Activated T-helper 1 cell treated with anti-CD3 and anti-CD28 coated beads, Interleukin-2, amount 50 U/mL, for 16 hours (primary cell): ENCODE measurements at places on chromosomes 3 and 15.

GRCh38 chr3:122167630-122168029 lies 15.8 kb upstream of the CASR start:
- no peak for DNase-seq

GRCh38 chr3:183131735-183132134 lies 30.8 kb downstream of the LAMP3 start:
- DNase-seq: no peak

DNA sequence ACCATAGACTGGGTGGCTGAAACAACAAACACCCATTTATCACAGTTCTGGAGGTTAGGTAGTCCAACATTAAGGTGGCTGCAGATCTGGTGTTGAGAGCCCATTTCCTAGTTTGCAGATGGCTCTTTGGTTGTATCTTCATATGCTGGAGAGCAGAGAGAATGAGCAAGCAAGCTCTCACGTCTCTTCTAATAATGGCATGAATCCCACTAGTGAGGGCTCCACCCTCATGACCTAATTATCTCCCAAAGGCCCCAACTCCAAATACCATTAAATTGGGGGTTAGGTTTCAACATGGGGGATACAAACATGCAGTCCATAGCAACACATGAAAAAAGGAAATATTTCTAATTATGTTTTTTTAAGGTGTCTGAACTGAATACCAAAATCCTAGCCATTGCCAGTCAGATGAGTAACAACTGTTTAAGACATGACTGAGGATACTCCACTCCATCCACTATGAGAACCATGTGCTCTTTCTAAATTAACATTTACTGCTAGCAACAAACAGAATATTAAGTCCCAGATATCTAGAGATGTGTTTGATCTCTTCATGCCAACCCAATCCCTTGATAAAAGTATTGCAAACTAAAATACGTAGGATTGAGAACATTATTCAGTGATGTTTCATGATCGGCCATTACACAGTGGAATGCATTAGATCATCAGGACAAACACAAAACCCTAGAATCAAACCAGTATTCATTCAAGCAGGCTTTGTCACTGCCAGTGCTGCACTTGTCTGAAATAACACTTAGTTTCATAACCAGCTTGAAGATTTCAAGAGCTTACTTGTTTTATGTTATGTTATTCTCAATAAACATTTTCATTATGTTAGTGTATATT lies 340.3 kb downstream of the SLC9A9 start:
- DNase-seq: no peak

GRCh38 chr3:192772240-192772894 lies 45.0 kb upstream of the FGF12 start:
- no peak for DNase-seq

GRCh38 chr3:66416556-66417304 lies 84.1 kb downstream of the LRIG1 start:
- no peak for DNase-seq

DNA sequence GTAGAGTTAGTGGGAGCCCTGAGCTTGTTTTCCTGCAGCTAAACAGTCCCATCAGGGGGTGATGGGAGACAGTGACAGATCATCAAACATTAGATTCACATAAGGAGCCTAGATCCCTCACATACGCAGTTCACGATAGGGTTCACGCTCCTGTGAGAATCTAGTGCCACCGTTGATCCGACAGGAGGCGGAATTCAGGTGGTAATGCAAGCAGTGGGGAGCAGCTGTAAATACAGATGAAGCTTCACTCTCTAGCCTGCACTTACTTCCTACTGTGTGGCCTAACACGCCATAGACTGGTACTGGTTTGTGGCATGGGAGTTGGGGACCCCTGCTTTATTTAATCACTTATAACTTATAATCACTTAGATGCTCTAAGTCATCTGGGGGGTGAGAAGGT lies 179.1 kb downstream of the AKAP13 start:
- no peak for DNase-seq

GRCh38 chr15:34889476-34889875 lies 80.1 kb downstream of the AQR start:
- no peak for DNase-seq

DNA sequence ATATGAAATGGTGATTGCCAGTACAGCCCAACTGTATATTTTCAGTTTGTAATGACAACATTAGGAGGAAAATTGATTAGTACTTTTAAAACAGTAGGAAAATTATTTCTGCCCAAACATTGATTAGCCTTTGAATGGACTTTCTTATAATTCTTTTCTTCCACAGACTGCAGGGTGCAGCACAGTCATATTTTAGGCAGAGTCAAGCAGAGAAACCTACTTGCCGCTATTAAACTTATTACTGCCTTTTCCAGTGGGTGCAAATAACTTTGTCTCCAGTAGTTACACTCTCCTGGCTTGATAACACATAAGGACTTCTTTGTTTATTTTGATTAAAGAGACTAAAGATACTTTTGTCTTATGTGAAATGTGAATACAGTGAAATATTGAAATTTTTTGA lies 85.4 kb downstream of the PPM1L start:
- DNase-seq: no peak

DNA sequence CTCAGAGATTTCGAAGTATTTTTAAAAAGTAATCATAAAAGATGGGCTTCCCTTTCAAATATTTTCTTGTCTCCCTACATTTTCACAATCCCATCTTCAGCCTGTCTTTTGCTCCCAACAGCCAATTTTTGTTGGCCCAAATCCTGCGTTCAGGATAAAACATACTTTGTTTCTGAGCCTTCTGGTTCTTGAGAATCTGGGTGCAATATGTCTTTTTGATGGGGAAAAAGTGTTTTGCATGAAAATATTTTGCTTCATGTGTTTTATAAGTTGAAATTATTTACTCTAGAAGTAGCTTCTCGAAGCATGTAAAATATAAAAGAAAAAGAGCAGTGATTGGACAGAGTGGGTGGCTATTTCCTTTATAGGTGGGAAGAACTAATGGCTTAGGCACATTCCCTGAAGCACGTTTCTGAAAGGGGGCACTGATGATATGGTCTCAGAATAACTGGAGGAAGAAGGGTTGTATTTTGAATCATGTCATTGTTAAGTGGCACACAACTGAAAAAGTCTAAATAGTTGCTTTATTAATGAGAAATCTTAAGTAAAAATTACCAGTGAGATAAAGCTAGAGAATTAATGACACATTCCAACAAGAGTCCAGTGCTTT lies 3.9 kb downstream of the UNC13C start:
- DNase-seq: no peak

DNA sequence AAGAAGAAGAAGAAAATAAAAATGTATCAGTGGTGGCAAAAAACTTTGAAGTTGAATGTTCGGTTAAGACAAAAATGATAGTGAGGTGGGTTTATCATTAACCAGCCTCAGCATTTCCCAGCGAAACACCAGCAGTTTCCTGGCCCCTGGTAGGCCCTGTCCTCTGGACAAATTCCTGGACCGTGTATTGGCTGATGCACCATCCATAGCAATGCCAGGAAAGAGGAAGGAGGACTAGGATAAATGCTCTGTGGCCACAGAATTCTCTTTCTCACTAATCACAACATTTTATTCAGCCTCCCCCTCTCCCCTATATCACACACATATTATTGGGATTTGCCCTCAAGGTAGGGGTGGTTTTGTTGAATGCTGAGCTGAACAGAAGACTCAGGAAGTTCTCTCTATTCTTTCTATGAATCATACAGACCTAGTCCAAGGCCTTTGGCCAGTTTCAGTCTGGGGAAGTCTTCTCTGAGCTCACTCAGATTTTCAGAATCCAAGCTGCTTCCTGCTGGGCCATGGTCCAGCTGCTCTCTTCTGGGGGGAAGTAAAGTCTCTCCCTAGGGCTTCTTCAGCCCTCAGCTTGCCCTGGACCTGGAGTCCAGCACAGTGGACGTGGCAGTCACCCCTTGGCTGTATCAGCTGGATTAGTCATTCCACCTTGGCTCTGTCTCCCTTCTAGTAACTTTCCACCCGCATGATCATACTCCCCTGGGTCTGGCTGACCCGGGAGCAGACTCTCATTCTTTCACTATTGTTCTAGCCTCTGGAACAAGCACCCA lies 27.6 kb downstream of the SLC28A1 start:
- no peak for DNase-seq

DNA sequence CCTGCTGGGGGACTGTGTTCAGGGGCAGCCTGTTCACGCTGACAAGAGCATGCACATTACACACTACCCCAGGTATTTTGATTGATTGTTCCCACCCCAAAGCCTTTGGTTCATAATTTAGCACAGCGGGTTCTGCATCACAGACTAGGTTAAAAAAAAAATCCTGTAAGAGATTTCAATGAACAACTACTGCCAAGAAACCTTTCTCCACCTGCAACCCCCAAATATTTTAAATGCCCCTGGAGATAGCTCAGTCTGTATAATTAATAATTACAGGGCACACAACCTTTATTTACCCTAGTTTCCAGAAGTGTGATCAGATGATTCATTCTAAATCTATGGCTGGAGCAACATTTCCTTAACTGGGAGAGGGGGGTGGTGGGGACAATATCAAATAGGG lies 87.6 kb downstream of the NR2F2 start:
- no peak for DNase-seq

- no peak for DNase-seq
Measured at GRCh38 chr15:80061582-80061981, 2.1 kb downstream of the ZFAND6 start.

DNA sequence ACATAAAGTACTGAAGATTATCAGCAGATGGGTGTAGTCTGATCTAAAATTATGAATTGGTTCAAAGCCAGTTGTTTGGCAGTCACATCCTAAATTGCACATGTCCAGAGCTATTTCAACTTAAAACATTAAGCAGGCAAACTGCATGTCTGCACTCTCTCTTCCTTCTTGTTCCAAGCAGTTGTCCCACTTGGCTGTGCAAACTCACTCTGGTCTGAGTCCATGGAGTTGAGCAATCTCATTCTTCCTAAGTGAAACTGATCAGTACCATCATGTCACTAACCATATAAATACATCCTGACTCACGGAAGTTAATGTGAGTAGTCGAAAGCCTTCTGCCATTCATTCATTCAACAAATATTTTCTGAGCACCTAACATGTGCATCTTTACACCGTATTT lies 353.0 kb downstream of the ROBO1 start:
- no peak for DNase-seq

DNA sequence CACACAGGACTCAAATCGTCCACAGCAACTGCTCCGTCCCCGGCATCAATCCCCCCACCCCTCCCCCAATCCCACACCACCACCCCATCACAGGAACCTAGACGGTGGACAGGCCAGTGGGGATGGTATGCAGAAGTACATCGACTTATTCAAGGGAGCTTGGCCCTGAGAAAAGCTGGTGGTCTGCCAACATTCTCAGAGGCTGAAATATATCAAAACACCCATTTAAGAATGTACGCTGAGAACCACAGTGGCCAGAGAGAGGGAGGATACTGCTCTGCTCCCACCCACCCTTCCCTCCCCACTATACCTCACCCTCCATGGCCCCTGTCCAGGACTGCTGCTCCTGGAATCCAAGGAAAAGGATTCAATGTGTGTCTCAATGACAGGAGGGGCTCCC lies 12.4 kb upstream of the USP3 start:
- DNase-seq: no peak

- DNase-seq: no peak
Measured at GRCh38 chr3:43243590-43244587, 42.5 kb upstream of the SNRK start.

DNA sequence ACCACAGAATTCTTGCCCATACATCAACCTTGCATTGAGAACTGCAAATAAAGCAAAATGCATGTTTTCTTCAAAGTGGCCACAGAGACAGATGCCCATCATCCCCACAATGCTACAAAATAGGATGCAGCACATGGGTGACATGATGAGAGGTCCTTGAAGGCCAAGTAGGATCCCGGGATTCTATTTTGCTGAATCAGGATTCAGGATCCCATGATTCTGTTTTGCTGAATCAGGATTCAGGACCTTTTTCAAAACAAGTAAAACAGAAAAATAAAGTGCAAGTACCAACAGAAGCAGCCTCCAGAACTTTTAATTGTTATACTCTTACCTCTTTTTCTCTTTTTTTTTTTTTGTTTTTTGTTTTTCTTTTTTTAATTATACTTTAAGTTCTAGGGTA lies 242.1 kb upstream of the NR2E3 start:
- DNase-seq: no peak

GRCh38 chr3:32840086-32840841 lies 22.5 kb downstream of the TRIM71 start:
- DNase-seq: no peak

GRCh38 chr15:67242708-67243111 lies 11.8 kb downstream of the AAGAB start:
- no peak for DNase-seq

DNA sequence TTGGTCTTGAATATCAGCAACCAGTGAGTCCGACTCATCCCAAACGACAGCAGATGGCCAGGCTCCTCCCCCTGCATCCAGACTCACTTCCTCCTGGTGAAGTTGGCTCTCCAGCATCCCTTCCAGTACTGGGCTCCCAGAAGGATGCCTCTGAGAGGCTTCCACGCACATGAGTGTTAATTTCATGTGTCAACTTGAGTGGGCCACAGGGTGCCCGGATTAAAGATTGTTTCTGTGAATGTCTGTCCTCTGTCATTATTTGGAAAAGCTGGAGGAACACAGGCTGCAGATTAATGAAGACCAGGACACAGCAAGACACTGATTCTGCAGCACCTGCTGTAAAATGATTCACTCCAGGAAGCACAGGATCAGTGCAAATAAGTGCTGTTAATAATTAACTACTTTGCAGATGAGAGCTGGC lies 99.8 kb downstream of the ATP10A start:
- no peak for DNase-seq

DNA sequence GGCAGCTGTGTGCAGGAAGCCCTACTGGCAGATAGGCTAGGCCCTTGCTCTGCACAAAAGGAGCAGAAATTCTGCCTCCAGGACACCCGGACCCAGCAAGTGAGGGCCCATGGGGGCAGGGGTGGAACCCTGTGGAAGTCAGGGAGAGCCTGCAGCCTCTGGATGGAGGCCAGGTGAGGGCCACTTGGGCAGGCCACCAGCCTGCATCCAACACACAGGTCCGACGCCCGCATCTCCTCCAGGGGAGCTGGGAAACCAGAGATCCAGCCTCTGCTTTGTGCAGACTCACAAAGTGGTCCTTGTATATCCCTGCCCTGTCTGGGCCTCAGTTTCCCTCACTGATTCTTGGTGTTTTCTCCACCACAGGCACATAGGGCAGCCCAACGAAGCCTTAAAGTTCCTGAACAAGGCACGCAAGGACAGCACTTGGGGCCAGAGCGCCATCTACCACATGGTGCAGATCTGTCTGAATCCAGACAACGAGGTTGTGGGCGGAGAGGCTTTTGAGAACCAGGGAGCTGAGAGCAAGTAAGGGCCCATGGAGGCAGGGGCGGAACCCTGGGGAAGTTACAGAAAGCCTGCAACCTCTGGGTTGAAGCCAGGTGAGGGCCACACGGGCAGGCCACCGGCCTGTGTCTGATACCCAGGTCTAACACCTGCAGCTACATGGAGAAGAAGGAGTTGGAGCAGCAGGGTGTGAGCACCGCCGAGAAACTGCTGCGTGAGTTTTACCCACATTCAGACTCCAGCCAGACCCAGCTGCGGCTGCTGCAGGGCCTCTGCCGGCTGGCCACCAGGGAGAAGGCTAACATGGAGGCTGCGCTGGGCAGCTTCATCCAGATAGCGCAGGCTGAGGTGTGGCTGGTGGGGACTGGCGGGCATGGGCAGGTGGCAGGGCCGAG lies 16.6 kb downstream of the CSRNP1 start:
- no peak for DNase-seq
